ENCODE measurements at places on chromosomes 3 and 15.
A peak's percentile ranks its signal among the peaks of the same experiment; 100 is the strongest.

GRCh38 chr3:143135150-143135549 is 15.6 kb downstream of the CHST2 start:
- DNase-seq: peak; percentile 79

DNA sequence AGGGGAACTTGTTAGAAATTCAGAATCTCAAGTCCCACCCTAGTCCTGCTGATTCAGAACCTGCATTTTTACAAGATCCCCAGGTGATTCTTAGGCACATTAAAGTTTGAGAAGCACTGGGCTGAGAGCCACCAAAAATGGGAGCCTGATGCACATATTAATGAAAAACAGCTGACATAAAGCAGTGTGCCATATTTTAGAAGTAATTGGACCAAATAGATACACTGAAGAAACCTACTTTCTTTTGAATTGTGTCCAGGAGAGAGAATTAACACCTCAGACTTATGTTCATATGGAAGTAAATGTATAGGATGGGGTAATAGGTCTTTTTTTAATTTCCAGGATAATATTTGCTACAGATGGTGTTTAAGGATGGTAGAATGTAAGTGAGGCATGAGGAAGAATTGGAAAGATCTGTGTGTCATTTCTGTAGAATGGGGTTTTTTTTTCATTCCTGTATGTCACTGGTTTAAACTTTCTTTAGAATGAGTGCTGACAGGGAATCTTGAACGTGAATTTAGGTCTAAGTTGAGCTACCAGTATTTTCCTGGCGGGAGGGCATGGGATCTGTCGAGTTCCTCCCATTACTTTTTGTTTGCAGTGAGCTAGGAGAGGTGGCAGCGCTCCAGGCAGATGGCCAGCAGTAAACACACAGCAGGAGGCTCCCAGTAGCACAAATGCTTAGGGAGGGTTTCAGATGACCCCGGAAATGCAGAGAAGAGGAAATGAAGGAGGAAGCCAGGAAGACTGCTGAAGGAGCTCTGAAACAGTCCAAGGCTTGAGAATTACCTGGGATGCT is 185.6 kb downstream of the PLCL2 start:
- peak; percentile 22 for DNase-seq

DNA sequence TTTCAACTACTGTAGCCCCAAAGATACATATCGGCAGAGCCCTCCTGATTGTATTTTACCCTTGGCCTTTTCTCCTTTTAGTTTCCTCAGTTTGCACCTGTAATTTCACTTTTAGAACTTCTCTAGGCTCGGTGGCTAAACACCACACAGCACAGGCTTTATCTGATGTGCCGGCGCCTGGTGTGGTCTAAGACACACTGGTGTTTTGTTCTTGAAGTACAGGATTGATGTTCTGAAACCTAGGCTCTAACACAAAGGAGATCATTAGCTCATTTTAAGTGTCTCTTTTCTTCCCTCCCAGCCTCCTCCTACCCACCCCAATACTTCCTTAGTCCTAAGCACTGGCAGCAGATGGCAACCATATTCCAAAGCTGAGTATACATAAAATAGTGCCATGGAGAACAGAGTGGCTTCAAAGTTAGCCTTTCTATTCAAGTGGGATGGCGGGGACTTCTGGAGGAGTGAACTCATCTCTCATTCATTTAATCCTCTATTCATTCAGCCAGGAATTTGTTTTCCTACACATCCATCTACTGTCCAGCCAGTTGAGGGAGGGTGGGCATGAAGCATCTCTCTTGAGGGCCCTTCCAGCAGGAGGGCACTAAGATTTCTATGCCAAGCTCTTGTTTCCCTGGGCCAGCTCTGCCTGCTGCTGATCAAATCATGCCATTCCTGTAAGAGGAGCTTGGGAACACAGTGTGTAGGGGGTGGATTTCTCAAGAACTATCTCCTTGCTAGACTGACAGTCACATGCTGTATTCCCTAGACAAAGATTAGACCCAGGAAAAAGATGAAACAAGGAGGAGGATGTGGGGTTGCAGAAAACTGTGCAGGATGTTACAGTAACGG is 71.2 kb downstream of the TIGIT start:
- no peak for DNase-seq

- no peak for DNase-seq
Measured at GRCh38 chr3:174951034-174951433, 91.9 kb downstream of the NAALADL2 start.

- peak; percentile 85 for DNase-seq
Measured at GRCh38 chr3:155202626-155203025, 90.9 kb downstream of the STRIT1 start.
